ENCODE measurements at places on chromosomes 1 and 21. TPM values are rescaled to one million over a fixed set of nuclear protein-coding genes. Genes with fewer than 3 reads are reported as not detected.

Gene ANGPTL7
- not detected for polyA plus RNA-seq

Gene NFASC
- 1.2 TPM for polyA plus RNA-seq

Gene SPRR3
- 0.22 TPM for polyA plus RNA-seq

Gene EFNA3
- 5.0 TPM for polyA plus RNA-seq

Gene ASPM
- 10.9 TPM for polyA plus RNA-seq

Gene KCNH1
- not detected for polyA plus RNA-seq

Gene GART
- polyA plus RNA-seq: 45.3 TPM

Gene ATP1B1
- polyA plus RNA-seq: 20.0 TPM

Gene KRTAP20-3
- not detected for polyA plus RNA-seq

Gene SLC19A2
- 2.6 TPM for polyA plus RNA-seq

Gene SCAMP3
- polyA plus RNA-seq: 85.4 TPM

Gene LRIF1
- polyA plus RNA-seq: 8.4 TPM

Gene UBE2Q1
- polyA plus RNA-seq: 42.0 TPM

Measured in foreskin keratinocyte (primary cell).